ACHN (cell line): ENCODE measurements at places on chromosomes 2 and 18.
A peak's percentile ranks its signal among the peaks of the same experiment; 100 is the strongest.

- no peak for DNase-seq
Measured at GRCh38 chr2:176891857-176892256, 320.7 kb upstream of the HNRNPA3 start.

DNA sequence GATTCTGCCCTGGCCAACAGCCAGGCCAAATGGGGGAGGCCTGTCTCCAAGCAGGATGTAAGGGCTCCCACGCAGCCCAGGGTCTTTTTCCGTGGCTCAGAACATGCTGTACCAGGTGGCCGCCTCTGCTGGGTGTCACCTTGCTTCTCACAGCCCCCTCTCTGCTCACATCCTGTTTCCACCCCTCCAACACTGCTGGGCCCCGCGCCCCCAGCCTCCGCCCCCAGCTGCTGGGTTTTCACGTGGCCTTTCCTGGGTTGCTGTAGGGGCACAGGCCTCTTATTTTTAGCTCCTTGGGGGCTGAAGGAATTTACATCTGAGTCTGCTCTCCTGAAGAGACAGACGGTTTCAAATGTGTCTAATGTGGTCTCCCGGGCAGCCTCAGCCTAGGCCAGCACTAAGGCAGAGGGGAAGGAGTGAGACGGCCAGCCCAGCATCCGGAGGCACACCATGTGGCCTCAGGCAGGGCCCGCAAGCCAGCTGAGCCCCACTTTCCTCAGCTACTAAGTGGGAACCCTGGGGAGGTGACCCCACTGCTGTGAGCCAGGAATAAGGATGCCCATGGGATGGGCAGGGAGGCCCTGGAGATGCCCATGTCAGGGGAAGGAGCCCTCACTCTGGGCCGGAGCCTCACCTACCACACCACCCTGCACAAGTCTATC lies 18.7 kb upstream of the DUSP2 start:
- DNase-seq = no peak

DNA sequence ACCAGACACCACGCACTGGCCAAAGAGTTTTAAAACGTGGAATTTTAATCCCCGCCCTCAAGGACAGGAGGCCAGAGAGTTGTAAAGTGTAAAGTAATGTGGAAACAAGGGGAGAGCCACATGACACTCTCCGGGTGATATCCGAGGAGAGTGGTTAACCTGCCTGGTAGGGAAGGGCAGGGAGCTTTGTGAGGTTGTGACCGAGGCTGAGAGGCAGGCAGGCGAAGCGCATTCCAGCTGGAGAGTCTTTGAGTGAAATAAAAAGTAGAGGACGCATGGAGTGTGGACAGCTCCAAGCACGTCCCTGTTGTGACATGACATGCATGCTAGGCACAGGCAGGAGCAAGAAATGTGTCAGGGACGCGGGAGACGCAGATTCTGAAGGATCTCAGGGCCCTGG lies 539.5 kb downstream of the RNF144A start:
- no peak for DNase-seq

DNA sequence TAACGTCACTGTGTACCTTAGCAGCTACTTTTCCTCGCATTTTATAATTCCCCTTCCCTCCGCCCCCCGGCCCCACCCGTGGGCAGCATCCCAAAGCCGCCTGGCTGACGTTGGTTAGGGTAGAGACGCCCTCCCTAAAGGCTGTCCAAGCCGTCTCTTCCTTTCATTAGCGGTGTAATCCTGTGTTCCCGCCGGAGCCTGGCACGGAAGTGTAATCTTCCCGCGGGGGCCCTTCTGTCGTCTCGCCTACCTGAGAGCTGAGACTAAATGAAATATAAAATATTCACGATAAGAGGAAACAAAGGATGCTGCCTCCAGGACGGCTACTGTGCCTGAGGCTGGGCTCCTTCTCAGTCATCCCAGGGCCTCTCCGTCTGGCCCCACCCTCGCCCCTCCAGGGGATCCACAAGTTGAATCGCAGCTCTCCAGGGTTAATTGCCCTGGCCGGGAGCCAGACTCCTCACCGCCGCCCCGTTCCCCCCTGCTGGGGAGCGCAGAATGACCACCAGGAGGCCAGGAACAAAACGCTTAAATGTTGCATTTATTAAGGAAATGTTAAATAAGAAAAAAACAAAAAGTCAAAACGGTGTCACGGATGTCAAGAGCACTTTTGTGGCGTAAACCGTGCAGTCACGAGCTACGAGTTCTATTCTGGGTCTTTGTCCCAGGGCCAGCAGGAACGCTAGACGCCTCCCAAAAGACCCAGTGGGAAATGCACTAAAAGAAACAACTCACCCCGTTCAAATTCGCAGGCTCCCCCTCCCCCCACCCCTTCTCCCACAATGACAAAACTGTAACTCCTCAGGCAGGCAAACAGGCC lies 1.5 kb downstream of the RPRM start:
- no peak for DNase-seq

- DNase-seq = peak; percentile 5
Measured at GRCh38 chr18:31723990-31724711, 36.5 kb downstream of the SLC25A52 start.

DNA sequence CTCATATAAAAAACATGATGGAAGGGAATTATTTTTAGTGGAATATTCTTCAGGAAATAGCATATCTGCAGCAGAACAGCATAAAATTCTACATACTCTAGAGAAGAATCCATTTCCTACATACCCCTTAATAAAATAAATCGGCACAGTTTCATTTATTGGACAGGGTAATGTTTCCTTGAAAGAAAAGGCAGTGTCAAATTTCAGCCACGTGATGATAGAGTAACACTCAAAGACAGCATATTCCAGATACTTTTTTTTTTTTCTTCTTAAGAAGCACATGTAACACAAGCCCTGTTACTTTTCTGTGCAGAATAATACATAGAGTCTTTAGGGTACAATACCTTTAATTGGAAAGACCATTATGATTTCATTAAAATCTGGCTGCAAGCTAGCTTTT lies 204.4 kb downstream of the SRBD1 start:
- DNase-seq = no peak

GRCh38 chr18:22210311-22210754 lies 40.9 kb downstream of the GATA6 start:
- peak; percentile 92 for DNase-seq

GRCh38 chr2:209381091-209381490 lies 42.8 kb upstream of the MAP2 start:
- no peak for DNase-seq

- no peak for DNase-seq
Measured at GRCh38 chr2:76861708-76862107, 660.5 kb downstream of the LRRTM4 start.

GRCh38 chr2:44778221-44778654 lies 163.3 kb upstream of the SIX3 start:
- DNase-seq = no peak

GRCh38 chr18:70387027-70387426 lies 98.2 kb downstream of the SOCS6 start:
- DNase-seq = no peak

DNA sequence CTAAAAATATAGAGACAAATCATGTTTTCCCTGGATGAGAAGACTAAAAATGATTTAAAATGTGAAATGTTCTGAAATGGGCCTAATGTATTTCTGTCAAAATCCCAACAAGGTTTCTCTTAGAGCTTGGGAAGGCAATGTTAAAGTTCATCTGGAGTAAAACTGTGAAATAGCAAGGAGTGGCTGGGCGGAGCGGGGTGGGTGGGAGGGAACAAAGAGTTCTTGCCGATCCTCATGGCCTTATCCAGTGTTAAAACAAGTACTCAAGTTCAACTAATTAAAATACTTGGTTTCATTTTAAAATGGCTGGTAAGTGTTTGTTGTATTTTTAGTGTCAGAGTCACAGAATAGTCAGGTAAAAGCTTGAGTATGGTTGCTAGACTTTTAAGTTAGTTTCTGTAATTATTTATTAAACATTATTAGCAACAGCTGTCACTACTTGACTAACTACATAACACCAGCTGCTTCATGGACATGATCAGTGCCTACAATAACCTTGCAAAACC lies 87.3 kb downstream of the RTN4 start:
- no peak for DNase-seq

- DNase-seq = no peak
Measured at GRCh38 chr18:61025596-61025995, 307.6 kb upstream of the CDH20 start.

- DNase-seq = no peak
Measured at GRCh38 chr2:181374781-181375675, 82.2 kb upstream of the ITGA4 start.

DNA sequence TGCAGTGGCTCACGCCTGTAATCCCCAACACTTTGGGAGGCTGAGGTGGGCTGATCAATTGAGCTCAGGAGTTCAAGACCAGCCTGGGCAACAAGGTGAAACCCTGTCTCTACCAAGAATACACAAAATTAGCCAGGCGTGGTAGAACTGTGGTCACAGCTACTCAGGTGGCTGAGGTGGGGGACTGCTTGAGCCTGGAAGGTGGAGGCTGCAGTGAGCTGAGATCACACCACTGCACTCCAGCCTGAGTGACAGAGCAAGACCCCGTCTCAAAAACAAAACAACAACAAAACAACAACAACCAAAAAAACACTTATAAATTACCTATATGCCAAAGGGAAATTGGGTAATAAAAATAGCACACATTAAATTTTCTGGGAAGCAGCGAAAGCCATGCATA lies 141.6 kb downstream of the HDAC4 start:
- DNase-seq = no peak

- DNase-seq = no peak
Measured at GRCh38 chr18:23340661-23341060, 112.4 kb upstream of the RIOK3 start.

DNA sequence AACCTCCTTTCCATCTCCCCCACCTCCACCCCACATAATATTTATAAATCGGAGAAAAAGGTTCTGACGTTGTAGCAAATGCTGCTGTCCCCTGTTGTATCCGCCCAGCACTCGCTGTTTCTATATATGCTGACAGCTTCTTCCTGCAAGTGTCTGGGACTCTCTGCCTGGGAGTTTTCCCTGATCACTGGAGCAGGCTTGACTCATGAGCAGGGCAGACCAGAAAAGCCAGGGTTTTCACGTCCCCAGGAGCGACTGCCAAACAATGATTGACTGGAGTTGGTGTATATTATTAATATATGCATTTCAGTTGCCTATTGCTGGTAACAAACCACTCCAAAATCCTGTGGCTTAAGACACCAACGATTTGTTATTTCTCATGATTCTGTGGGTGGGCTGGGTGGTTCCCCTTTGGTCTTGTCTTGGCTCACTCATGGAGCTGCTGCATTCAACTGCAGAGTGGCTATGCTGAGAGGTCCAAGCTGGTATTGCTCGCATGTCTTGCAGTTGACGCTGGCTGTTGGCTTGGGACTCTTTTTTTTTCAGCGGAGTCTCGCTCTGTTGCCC lies 21.2 kb upstream of the ASXL2 start:
- no peak for DNase-seq

DNA sequence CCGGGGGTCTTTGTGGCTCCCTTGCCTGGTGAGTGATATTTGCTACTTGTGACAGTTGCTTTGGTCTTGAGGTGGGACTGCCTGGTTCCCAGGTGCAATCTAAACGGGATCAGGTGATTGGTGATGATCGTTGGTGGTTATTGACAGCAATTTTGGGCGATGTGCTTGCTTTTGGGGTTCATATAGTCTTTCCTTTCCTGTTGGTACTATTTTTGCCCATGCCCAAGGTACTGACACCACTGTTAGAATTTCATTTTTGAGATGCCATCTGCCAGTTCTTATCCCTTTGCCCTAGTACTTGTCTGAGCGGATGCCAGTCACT lies 573 bp downstream of the WDR7 start:
- no peak for DNase-seq

DNA sequence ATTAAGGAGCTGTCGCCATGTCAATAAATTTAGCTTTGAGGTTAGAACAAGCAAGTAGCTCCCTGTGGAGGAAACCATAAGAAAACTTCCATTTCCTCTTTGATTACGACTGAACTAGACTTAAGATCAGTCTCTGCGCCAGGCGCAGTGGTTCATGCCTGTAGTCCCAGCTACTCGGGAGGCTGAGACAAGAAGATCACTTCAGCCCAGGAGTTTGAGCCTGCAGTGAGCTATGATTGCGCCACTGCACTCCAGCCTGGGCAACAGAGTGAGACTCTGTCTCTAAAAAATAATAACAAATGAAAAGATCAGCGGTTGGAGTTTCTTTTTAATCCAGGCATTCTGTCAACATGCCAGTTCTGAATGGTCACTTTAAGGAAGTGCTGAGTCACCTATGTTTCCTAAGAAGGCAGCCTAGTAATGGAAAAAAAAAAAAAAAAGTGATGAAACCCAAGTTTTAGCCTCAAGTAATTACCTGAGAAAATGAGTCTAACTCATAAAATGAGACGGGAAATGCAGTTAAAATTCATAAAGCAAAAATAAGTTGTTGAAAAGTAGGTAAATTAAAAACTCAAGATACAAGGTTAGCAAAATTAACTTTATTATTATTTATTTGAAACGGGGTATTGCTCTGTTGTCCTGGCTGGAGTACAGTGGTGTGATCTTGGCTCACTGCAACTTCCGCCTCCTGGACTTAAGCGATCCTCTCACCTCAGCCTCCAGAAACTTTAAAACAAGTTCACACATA lies 10.2 kb downstream of the C18orf32 start:
- peak; percentile 48 for DNase-seq

GRCh38 chr2:26666671-26667070 lies 25.5 kb upstream of the CIB4 start:
- no peak for DNase-seq

DNA sequence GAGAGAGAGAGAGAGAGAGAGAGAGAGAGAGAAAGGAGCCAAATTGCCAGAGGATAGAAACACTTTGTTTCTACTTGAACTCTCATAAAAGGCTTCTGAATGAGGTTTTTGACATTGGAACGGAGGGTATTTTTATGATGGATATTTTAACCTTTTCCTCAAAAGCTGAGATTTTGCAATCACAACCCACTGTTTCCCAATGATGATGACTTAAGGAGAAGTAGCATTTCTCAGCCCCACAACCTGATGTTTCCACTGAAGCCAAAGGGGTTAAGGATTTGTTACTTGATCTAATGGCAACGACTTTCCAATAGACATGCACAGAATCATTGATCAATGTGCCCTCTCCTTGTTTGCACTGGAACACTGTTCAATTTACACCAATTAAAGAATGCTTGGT lies 67.1 kb upstream of the POU3F3 start:
- DNase-seq = no peak

DNA sequence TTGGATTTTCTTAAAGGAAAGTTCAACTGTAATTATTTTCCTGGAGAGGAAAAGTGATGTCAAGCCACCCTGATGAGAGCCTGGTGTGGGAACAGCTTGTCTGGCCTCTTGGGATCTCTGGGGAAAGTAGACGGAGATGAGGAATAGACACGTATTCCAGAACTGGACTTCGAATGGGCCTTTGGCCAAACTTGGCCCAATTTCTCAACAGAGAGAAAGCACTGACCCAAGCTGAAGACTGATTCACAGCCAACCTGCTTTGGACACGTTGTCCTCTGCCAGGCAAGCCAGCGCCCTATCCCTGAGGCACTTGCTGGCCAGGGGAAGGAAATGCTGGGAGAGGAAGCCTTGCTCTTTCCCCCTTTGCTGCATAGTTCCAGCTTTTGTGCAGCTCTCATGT lies 70.8 kb upstream of the CTAGE1 start:
- no peak for DNase-seq

- no peak for DNase-seq
Measured at GRCh38 chr2:45131587-45131986, 122.3 kb upstream of the SIX2 start.
